Left lung (tissue), 14 donors: ENCODE measurements at places on chromosomes 2 and 18. TPM values are rescaled to one million over a fixed set of nuclear protein-coding genes. Genes with fewer than 3 reads are reported as not detected.

Gene STPG4
- 0.67 TPM for total RNA-seq

Gene TNS1
- total RNA-seq = 327 TPM

Gene FAM237A
- not detected for total RNA-seq

- H3K27ac ChIP-seq = no peak overlapping the region
- H3K4me1 ChIP-seq = no peaks in the 10 kb centered on the region
- DNase-seq = no peak
- H3K36me3 ChIP-seq = no peaks in the 10 kb centered on the region
- H3K4me3 ChIP-seq = no peak overlapping the region
- H3K27me3 ChIP-seq = no peaks in the 10 kb centered on the region
Measured at GRCh38 chr2:107633580-107634147, 193.0 kb upstream of the RGPD4 start.

- DNase-seq = no peak
- no peaks in the 10 kb centered on the region for H3K4me1 ChIP-seq
- H3K4me3 ChIP-seq = no peak overlapping the region
- H3K27ac ChIP-seq = no peak overlapping the region
- no peaks in the 10 kb centered on the region for H3K36me3 ChIP-seq
- no peaks in the 10 kb centered on the region for H3K27me3 ChIP-seq
Measured at GRCh38 chr2:107361751-107362381, 464.8 kb upstream of the RGPD4 start.
